ENCODE measurements at places on chromosomes 5 and 9.

DNA sequence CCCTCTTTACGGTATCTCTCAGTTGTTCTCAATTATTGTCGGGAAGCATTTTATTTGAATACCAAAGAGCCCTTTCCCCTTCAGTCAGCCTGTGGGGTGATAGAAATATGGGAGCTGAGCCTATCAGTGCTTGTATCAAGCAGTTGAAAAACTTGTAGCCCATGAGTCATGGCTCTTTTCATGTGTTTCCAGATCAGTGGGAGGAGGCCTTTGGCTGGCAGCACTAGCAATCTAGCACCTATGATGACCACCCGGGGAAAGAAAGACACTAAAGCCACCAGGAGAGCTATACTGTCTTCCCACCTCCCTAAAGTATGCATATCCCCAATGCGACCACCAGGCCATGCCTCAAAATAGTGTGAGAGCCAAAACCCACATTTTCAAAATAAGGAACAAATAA lies 696.9 kb upstream of the C9orf72 start:
- no peak for DNase-seq

DNA sequence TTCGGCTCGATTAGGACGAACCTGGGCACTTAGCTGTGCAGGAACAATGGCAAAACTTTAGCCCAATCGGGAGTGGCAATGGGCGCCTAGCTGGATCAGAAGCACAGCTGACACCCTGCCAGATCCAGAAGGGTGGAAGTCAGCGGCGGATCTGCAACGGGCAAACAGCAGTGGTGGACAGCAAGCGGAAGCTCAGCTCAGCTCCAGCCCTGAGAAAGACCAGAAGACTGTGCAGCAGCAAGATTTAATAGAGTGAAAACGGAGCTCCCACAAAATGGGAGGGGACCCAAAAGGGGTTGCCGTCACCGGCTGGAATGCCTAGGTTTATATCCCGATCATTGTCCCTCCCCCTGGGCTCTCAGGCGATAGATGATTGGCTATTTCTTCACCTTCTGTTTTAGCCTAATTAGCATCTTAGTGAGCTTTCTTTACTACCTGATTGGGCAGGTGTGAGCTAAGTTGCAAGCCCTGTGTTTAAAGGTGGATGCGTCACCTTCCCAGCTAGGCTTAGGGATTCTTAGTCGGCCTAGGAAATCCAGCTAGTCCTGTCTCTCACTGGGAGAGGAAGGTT lies 1237.9 kb downstream of the CDH12 start:
- no peak for DNase-seq

DNA sequence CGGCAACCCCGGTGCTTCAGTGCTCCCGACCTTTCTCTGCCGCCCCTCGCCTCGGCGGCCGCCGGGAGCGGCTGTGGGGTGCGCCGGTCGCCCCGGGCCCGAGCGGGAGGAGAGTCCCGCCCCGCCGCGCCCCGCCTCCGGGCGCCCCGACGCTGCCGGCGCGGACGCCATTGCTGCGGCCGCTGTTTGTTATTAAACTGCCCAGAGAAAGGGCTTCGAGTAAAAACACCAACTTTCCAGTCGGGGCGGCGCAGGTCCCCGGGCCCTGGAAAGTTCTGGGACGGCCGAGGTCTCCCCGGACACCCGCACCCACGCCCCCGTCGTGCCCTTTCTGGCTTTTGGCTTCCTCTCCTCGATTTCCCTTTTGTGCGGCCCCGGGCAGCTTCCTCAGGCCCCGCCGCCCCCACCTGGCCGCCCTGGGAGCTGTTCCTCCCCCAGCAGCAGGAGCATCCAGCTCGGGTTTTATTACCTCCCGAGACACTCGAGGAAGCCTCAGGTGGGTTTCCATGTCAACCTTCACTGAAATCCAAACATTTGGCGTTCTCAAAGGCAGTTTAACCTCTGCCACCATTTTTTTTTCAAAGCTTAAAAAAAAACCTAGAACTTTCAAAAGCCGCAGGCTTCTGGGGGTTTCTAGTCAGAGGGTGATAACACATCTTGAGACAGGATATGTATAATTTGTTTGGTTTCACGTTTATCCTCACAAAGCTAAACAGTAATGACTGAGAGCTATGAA lies 334.4 kb downstream of the CWC27 start:
- DNase-seq: no peak

- no peak for DNase-seq
Observed at GRCh38 chr5:138338411-138339090, 485 bp downstream of the FAM53C start.

DNA sequence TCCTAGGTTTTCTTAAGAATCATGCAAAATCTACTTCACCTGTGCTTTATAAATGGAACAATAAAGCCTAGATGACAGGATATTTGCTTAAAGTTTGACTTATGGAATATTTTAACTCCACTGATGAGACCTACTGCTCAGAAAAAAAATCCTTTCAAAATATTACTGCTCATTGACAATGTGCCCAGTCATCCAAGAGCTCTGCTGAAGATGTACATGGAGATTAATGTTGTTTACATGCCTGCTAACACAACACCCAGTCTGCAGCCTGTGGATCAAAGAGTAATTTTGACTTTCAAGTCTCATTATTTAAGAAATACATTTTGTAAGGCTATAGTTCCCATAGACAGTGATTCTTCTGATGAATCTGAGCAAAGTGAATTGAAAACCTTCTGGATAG lies 889.6 kb downstream of the CDH18 start:
- DNase-seq: no peak

DNA sequence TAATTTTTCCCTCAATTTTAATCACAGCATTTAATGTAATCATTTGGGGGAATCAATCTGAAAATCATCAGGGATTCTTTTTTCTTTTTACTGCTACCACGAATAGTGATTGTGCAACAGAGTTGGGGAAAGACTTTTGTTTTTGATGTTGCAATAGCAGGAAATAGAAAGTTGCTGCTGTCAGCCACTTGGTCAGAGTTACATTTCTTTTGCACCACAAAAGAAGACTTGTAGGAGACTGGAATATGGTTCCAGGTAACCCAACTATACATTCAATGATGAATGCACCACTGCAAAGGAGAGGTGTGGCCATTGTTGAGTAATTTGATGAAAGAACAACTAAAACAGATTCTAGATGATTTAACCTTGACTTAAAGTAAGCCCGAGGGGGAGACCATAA lies 46.3 kb upstream of the PALM2AKAP2 start:
- DNase-seq: peak; percentile 44

DNA sequence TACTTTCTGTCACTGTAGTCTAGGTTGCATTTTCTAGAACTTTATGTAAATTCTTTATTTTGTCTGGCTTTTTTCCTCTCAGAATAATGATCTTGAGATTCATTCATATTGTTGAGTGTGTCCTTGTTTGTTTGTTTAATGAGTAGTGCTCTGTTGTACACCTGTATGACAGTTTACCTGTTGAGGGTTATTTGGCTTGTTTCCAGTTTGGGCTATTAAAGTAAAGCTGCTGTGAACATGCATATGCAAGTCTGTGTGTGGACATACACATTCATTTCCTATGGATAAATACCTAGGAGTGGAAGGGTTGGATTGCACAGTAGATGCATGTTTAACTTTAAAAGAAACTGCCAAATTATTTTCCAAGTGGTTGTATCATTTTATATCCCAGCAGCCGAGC lies 30.4 kb downstream of the MVB12B start:
- DNase-seq: no peak

DNA sequence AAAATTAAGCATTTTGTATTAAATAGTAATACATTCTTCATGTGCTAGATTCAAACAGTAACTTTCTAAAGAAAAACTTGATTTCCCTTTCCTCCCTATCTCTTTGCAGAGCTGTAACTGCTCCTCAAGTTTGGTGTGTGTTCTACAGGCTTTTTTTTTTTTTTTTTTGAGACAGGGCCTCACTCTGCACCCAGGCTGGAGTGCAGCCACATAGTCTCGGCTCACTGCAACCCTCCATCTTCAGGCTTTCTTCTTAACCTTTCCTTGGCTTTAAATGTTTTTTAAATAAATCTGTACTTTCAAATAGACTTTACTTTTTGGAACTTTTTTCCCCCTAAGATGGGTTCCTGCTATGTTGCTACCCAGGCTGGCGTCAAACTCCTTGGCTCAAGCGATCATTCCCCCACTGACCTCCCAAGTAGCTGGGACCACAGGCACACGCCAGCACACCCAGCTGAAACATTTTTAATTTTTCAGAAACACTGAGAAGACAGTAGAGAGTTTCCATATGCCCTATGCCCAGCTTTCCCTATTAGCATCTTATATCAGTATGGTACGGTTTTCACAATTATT lies 9.1 kb downstream of the NDFIP1 start:
- DNase-seq: no peak

GRCh38 chr5:32586276-32586599 lies 881 bp downstream of the SUB1 start:
- no peak for DNase-seq

GRCh38 chr9:101536938-101537337 lies 3.3 kb downstream of the RNF20 start:
- DNase-seq: peak; percentile 34

- peak; percentile 41 for DNase-seq
Observed at GRCh38 chr5:83471405-83472212, at the start of gene VCAN. Gene VCAN (plus strand): TSS chr5:83471744. CDS start chr5:83483519, 11,775 bp downstream.

- DNase-seq: peak; percentile 52
Observed at GRCh38 chr9:111099199-111100008, 61.1 kb upstream of the LPAR1 start.

GRCh38 chr5:171681677-171682076 lies 103.9 kb upstream of the SMIM23 start:
- DNase-seq: peak; percentile 55

DNA sequence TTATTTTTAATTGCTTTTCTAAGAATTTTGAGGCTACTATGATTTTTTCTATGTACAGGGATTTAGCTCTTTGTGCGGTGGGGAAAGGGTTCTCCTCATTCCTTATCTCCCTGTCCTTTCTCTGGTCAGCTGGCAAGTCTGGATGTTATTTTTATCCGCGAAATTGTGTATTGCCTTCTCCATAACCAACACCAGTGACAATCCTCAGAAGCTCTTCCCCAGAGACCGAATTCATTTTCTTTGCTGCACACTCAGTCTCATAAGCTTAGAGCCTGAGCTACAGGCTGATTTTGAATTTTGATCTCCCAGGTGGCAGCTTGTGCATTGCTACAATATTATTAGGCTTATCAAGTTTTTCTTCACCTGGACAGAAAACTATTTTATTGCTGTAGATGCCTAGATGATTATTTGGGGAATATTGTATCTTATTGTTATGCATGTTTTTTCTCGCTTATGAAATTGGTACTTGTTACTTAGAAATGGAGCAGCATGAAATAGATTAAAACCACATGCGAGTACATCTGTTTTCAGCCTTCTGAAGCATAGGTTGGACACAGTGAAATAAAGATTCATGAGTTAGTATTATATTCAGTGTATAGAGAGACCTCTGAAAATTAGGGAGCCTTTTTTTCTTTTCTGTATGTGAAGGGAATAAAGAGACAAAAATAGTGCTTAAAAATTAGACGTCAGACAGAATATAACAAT lies 27.3 kb downstream of the CPEB4 start:
- DNase-seq: no peak

DNA sequence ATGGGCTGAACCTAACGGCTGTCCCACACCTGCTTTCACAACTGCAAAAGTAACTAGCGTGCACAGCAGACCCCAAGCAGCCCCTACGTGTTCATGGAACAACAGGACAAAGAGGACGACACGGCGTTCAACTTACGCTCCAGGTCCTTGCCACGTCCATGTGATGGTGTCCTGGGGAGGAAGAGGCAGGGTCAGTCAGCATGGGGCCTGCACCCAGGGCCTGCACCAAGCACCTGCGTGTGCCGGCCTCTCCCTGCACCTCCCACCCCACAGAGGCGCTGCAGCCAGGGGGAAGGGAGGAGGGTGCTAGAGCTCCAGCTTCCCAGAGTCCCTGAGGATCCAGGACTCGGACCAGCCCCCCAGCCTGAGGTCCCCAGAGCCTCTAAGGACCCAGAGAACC lies 35.6 kb upstream of the SLC6A3 start:
- no peak for DNase-seq

GRCh38 chr9:11142965-11143738 lies 530.4 kb upstream of the PTPRD start:
- DNase-seq: no peak

- DNase-seq: no peak
Observed at GRCh38 chr5:42591015-42591414, 165.6 kb upstream of the CCDC152 start.

DNA sequence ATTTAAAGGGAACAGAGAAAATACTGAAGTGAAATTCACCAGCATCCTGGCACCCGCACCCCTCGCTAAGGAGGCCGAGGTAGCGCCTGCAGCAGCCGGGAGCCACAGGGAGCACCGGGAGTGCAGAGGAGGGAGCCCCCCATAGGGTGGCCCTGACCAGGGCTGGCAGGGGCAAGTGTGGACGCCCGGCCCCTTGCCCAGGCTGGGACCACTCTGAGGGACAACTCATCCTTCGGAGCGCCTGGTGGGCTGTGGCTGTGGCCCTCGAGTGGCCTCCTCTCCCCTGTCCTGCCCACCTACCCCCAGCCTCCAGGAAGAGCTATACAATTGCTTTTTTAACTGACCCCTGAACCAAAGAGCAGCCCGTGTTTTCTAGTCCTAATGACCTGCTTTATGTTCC lies 47.0 kb downstream of the PLEKHG4B start:
- no peak for DNase-seq

DNA sequence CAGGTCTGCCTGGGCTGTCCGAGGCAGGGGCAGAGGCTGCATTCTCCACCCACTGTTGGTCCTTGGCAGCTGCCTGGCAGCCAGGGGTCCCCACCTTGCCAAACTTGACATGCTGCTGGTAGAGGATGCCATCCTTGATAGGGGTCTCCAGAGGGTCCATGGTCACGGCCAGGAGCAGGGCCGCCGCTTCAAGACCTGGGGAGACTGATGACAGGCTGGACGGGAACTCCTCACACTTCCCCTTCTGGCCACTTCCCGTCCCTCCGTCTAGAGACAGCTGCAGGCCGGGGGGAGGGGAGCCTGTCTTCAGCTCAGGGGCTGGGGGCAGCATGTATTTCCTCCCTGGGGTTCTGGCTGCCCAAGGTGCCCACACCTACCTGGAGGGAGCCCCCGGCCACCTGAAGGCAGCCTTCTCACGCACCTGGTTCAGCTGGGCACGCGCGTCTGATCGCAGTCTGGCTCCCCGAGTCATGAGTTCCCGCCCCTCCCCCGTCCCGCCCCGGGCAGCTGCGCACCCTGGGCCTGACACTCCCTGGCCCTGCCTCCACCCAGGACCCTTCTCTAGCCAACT lies at the start of gene DOK3:
Gene DOK3, minus strand, starts transcription at position 446 of the 571 bp plus-strand sequence. Its CDS starts 286 bp downstream, at position 160.
- no peak for DNase-seq

GRCh38 chr5:148072207-148072606 lies 8.4 kb downstream of the SPINK5 start:
- DNase-seq: no peak

DNA sequence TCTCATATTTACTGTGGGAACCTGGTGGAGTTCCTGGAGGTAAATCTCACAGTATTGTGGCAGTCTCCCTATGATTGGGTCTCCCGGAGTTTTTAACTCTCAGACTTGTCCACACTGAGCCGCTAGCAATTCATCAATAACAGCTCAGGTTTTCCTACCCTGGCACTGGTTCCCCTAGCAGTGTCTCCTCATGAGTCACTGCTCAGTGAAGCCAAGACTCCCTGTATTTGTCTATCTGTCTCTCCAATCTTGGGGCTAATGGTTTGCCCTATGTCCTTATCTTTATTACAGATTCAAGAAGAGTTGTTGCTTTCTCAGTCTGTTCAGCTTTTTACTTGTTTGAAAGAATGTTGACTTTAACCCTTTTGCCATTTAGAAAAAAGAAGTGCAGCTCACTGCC lies 176.7 kb upstream of the FGF10 start:
- no peak for DNase-seq

All from EL (cell line).